ENCODE measurements at places on chromosomes 5 and 9.

DNA sequence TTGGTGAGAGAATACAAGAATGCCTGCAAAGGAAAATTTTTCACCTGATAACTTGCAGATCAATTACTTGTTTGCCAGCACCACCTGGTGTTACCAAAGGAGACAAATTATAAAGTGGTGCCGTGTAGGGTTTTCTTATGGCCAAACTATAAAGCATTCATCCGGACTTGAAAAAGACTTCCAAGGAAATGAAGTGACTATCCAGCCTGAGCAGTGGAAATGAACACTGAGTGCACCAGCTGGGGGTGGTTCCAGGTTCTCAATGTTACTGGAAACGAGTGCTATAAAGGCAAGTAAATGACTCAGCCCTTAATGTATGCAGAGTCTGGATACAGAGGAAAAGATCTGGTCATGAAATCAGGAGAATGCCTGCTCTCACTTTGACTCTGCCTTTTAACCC, 113.1 kb downstream of the DNAH5 start:
- no peak for DNase-seq

DNA sequence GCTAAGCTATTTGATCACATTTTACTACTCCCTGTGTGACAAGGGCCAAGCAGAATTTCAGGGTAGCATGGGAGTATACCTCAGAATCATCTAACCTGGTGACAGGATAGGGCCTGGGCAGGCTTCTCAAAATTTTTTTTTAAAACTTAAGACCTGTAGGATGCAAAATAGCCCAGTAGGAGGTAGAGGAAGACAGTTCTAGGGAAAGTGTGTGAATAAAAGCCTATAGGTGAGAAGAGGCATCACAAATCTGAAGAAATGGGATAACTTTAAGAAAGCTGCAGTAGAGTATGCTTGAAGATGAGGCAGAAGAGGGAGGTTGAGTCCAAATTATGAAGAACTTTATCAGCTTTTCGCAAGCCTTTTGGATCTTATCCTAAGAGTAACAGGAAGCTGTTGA, 32.3 kb downstream of the CNTRL start:
- DNase-seq = no peak

GRCh38 chr9:7932767-7933166, 133.2 kb upstream of the DMAC1 start:
- DNase-seq = no peak

DNA sequence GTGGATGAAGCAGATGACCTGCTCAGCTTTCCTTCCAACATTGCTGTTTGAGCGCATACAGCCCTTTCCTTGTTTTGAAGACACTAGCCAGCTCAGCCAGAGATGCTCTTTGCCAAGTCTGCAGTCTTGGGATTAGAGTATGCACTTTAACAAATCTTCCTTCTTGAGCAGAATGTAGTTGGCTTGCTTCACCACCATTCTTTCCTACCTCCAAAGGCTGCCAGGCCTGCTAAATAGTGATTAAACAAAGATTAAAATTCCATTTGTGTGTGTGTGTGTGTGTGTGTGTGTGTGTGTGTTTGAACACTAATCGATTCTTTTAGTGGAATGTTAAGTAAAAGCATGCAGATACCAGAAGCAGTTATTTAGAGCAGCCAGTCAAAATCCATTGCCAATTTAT, 97.6 kb downstream of the GALNT10 start:
- no peak for DNase-seq

DNA sequence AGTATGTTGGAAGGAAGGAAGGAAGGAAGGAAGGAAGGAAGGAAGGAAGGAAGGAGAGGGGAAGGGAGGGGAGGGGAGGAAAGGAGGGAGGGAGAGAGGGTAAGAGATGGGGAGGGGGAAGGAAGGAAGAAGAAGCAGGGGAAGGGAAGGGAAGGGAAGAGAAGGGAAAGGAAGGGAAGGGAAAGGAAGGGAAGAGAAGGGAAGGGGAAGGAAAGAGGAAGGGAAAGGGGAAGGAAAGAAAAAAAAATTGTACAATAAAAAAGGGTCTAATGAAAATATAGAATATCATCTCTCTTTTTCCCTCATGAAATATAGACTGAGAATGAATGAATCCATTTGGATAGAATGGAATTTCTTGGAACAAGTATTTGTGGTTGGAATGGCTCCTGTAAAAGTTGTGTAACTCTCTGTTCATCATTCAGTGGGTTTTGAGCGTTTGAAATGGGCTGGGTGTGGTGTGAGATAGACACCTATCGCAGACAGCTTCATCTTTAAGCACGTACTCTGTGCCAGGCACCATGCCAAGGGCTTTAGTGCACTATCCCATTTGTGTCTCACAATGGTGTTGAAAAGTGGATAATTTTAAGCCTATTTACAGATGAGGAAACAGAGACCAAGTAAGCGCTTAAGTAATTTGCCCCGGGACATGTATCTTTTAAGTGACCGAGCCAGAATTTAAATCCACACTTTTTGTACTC, 11.6 kb upstream of the PAPPA start:
- no peak for DNase-seq

DNA sequence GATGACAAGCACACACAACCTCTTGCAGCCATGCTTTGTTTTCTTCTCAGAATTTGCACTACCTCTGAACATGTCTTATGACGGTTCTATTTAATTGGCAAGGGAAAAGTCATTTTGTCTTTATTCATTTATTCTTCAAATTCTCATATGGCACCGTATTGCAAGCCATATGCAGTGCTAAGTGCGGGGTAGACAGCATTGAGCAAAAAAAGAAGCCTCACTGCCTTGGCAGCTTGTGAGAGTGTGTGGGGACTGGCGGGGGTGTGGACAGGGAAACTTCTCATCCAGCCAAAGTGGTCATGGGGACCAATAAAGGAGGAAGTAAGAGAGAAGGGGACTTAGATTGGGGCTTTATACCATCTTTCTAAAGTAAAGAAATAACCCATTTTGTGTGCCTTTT, 160.0 kb downstream of the CDH12 start:
- no peak for DNase-seq

DNA sequence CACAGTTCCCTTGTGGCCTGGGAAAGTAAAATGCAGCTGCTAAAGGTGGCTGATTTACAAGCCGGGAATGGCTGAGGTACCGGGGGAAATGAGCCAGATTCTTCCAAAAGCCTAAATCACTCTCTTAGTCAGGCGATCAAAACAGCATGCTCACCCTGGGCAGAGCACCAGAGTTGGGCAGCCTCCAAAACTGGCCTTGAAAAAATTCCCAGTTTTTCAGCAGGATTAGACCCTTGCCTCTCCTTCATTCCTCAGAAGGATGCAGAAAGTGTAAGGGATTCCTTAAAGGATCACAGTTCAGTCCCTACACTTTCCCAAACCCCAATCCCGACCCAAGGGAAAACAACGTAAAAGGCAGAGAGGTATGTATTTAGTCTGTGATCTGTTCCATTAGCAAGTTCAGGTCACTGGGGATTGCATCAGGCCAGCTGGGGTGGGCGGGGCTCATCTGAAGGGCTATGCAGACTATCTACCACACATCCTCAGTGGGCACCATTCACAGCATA, 16.9 kb downstream of the TMEM174 start:
- DNase-seq = no peak

DNA sequence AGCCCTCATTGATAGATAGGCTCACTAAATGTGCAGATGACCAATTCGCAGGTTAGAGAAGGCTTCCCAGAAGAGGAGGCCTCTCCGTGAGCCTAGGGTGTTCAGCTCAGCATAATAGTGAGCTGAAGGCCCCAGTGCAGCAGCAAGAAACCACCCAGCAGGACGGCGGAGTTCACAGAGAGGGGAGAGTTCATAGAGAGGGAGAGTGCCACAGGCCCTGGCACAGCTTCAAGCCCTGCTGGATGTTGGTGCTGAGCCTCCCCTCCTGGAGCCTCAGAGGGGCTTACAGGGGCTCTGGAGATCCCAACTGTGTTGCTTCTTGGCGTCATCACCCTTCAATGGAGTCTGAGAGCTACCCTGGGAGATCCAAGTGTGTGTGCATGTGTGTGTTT, 2.1 kb downstream of the SLC22A5 start:
- no peak for DNase-seq

- DNase-seq = no peak
These were observed 485.6 kb downstream of the ZSWIM6 start for GRCh38 chr5:61817472-61818326.

- no peak for DNase-seq
These were observed 41.9 kb downstream of the TNFAIP8 start for GRCh38 chr5:119397518-119398380.

DNA sequence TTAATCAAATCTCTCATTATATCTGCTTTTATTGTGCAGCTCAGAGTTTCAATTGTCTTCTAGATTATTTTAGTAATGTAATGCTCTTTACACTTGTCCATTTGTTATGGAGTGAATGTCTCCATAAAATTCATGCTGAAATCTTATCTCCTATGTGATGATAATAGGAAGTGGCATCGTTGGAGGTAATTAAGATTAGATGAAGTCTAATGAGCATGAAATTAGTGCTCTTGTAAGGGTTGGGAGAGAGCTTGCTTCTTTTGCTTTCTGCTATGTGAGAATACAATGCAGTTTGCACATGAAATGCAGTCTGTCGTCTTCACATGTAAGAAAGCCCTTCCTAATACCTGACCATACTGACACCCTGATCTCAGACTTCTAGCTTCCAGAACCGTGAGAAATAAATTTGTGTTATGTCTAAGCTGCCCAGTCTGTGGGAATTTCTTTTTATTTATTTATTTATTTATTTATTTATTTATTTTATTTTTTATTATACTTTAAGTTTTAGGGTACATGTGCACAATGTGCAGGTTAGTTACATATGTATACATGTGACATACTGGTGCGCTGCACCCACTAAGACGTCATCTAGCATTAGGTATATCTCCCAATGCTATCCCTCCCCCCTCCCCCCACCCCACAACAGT, 1399.2 kb upstream of the CDH6 start:
- no peak for DNase-seq

- no peak for DNase-seq
These were observed 28.2 kb downstream of the SNX18 start for GRCh38 chr5:54545796-54546195.

- no peak for DNase-seq
These were observed 22.9 kb upstream of the PIK3R1 start for GRCh38 chr5:68192679-68193060.

DNA sequence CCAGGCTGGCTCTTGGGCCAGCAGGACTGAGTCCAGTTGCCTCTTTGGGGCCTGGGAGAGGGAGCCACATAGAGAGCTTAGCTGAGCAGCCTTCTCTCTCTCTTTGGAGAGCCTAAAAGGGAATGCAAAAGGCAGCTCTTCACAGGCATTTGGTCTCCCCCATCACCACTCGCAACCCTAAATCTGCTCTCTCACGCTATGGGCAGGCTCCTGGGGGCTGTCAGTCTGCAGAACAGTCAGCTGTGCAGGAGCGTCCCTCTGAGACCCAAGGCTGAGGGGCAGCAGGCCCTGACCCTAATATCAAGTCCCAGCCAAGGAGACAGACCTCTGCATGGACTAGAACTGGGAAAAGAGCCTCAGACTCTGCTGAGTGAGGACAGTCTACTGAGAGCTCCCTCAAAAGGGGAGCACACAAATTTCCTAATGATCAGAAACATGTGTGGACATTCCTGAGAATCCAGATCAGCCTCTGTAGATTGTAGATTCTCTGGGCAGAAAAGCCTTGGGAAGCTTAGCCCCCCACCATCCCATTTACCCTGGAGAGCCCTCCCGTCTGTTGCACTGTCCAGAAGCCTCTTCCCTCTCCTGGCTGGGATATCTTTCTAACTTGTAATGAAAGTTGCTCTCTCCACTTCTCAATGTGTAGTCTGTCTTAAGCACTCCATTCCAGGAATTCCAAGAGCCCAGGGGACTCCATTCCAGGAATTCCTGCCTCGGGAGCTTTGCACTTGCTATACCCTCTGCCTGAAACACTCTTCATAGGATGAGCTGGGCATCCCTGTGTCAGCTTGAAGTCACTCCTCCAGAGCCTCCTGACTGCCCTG, 79.4 kb downstream of the FAM114A2 start:
- DNase-seq = no peak

DNA sequence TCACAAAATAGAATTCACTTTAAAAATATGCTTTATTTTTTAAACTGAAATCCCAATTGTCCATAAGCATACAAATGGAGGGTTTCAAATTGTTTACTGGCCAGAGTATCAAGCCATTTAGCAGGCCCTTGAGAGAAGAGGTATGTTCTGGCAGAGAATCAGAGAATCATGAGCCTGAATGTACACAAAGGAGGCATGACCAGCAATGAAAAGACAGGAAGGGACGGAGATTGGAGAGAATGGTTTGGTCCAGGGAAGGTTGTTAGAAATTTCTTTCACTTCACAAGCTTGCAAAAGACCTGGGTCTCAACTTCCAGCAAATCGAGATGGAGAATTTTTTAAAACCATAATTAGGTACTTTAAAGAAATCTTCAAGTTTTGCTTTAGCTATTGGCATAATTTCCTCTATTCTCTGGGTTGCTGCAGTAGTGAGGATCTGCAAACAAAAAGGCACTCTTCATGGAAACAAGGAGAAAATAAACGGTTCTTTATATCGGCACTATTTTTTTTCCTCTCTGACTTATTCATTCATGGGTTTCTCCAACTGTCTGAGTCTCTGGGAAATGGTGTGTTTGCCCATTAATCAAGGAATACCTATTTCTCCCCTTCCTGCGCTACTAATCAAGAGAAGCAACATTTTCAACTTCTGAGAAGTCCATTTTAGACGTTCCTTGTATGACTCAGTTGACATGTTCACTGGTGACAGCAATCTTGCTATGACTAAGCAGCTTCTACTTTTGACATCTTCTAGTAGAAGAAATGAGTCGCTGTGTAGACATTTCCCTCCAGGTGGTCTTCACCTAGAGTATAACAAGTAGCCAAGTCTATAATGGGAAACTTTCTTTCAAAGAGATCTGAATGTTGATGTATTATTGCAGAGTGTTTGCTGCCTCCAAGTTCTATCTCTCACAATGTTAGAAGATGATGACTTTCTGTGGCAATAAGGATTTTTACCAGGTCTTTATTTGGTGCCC, 23.1 kb upstream of the ERCC6L2 start:
- no peak for DNase-seq

DNA sequence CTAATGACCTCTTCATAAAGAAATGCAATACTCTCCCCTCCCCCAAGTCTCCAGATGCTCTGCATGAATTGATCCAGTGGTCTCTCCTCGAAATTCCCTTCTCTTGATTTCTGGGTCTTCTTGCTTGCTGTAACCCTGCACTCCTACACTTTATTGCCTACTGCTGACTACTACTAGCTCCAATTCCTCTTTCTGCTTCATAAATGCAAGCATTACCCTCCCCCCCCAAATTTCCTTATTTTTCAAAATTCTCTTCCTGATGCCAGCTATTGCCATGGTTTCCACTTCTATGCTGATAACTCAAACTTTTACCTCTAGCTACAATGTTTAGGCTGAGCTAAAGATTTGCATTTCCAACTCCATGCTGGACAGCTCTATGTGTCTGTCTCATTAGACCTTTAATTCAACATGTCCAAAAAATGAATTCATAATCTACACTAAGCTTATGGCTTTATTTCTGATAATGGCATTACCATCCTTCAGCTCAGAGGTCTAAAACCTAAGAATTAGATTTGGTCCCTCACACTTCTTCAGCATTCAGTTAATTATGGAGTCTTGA, 1.4 kb downstream of the ZBTB26 start:
- no peak for DNase-seq

DNA sequence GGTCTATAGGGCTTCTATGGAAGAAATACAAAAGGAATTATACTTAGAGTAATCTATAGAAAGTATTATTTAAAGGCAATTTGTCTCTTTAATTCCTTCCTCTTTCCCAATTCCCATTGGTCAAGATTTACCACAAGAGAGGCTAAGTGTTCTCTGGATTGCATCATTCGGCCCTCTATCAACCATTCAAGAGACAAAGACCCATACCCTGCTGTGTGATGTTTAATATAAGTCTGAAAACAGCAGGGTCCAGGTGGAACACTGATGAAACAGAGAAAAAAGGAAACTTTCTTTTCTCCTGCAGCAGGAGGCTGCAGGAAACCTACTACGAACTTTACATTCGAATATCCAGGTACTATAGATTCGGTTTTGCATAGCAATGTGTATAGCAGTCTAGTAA, 323.4 kb downstream of the CHSY3 start:
- no peak for DNase-seq
